Activated T-helper 1 cell treated with anti-CD3 and anti-CD28 coated beads, Interleukin-2, amount 50 U/mL, for 16 hours (primary cell): ENCODE measurements at places on chromosomes 5 and 9.

DNA sequence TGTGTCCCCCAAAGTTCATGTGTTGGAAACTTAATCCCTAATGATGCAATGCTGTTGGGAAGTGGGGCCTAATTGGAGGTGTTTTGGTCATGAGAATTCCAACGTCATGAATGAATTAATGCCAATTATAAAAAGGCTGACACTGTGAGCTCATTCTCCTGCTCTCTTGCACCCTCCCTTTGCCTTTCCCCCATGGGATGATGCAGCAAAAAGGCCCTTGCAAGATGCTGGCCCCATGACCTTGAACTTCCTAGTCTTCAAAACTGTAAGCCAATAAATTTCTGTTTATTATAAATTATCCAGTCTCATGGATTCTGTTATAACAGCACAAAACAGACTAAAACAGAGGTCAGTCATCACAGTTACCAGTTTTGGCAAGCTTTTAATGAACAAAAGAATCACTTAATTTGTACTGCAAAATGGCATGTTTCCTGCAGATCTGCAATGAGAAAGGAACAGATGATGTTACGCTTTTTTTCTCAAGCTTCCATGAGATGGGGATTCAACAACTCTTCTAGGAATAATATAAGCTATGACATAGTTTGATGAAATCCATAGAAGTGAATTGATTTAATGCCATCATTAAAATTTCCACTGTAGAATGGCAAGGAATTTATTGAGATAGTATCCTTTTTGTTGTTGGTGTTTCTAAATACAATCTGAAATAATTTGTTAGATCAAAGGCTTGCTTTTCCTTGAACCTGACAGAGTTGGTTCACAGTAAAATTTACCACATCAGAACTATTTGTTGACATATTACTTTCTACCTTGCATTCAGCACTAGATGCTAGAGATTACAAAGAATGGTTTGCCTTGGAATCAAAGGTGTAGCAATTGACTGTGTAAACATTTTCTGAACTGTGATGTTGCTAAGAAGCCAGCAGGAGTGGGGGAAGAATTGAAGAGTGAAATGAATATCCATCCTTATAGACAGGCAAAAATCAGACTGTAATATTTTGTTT is 29.3 kb upstream of the RFK start:
- DNase-seq = no peak

DNA sequence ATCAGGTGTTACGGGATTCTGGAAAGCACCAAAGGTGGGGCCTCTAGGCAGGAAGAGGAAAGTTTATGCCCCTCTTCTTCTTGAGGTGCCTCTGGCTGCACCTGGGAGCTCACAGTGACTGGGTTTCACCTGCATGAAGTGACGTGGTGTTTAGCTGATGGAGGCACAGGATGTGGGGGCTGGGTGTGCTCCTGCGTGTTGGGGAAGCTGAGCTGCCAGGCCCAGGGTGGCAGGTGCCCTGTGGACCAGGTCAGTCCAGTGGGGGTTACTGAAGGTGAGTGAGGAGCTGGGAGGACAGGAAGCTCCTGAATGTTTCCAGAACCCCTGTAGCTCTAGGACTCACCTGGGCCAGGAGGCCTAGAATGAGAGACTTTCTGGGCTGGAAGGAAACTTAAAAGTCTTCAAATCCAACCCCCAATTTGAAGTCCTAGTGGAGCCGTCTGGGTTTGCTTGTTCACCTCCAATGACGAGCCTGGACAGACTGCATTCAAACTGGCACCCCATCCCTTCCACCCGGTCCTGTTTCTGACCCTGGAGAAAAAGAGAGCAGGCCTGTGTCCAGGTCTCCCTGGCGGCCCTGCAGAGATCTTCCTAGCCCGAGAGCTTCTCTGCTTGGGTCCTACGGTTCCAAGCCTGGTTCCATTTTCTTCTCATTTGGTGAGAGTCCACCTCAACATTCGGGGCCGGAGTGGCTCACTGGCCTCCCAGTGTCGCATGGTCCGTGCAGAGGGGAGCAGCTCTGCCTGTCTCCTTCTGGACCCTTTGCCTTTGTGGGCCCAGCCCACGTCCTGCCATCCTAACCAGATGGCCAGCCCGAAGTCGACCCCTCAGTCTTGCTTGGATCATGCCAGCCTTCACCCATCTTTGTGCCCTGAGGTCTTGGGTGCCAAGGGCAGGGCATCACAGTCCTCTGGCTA is 22.3 kb downstream of the TRAF1 start:
- no peak for DNase-seq

- DNase-seq = no peak
Measured at GRCh38 chr5:34551911-34552433, 104.2 kb upstream of the RAI14 start.

- DNase-seq = no peak
Measured at GRCh38 chr9:122975196-122975595, 34.4 kb downstream of the RABGAP1 start.

- DNase-seq = no peak
Measured at GRCh38 chr9:89223396-89223977, 44.9 kb upstream of the SHC3 start.

DNA sequence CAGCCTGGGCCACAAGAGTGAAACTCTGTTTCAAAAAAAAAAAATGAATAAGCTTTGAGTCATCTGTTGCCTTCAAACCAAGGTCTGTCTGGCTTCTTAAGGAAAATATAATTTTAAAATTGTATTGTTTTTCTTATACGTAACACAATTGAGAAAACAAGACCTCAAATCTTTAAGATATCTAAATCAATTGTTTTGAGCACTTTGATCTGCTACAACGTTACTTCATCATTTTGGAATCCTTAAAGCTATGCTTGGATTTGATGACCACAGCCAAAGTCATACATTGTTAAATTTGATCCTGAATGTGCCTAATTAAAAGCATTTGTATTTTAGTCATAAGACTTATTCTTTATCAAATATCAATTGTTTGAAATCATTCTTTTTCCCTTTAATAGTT is 37.7 kb upstream of the VCAN start:
- DNase-seq = no peak

DNA sequence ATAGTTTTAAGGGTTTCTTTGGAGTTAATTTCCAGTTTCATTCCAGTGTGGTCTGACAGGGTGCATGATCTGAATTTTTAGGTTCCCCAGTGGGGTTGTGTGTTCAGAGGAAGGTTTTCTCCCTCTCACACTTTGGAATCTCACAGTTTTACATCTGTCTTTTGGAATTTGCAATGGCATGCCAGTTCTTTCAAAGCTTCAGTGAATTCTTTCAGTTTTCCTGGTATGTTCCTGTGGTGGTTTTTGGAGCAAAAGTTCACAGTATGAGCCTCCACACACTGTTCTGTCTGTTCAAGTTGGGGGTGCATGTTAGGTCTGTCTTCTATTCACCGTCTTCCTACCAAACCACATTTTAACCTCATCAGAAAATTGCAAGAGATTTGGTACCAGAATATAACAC is 624.2 kb downstream of the KCTD16 start:
- DNase-seq = no peak

- no peak for DNase-seq
Measured at GRCh38 chr9:11821306-11821975, 871.7 kb upstream of the TYRP1 start.

GRCh38 chr9:69797675-69798074 is 22.9 kb upstream of the CFAP95 start:
- no peak for DNase-seq

- no peak for DNase-seq
Measured at GRCh38 chr9:89489548-89490530, 8.1 kb downstream of the SEMA4D start.

DNA sequence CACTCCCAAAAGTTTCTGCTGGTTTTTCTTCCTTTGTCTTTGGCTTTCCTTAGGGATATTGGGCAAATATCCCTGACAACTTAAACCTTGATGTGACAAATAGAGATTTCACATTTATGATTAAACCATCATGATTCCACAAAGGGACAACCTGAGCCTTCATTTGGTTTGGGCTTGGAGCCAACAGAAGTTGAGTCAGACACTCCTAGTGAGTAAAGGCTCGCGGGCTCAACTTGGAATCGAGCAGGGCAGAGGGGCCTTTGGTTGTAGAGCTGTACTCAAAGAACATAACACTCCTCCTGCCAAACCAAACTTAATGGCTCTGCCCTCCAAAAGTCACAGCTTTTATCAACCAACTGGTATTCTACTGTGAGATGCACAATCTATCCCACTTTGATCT is 290.2 kb upstream of the MAP3K1 start:
- DNase-seq = no peak

DNA sequence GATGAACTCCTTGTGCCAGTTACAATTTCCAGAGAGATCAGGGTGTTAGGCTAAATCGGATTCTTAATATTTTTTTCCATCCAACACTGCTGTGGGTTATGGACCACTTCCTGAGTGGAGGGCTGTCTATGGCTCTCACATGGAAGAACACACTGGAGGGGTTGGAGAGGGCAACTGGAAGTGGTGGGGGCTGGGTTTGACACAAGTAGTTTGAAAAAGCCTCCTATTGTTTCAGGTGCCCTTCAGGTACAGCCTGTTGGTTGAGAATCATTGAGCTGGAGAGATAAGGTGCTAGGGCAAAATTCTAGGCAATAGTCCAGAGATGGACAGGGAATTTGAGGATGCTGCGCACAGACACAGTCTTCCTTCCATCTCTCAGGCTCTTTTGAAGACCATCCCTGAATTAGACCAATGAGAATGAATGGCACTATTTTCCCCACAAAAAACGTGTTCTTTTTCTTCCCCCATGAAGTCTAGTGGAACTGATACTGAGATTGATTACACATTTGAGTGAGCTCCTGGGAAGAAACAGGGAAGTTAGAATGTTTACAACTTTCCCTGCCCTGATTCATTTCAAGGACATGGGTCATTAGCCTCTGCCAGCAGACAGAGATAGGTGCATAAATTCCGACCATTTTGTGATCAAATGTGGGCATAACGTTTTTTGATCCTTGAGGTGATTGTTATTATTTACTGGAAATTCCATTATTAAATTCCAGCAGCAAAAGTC is 87.7 kb downstream of the ACER2 start:
- no peak for DNase-seq

DNA sequence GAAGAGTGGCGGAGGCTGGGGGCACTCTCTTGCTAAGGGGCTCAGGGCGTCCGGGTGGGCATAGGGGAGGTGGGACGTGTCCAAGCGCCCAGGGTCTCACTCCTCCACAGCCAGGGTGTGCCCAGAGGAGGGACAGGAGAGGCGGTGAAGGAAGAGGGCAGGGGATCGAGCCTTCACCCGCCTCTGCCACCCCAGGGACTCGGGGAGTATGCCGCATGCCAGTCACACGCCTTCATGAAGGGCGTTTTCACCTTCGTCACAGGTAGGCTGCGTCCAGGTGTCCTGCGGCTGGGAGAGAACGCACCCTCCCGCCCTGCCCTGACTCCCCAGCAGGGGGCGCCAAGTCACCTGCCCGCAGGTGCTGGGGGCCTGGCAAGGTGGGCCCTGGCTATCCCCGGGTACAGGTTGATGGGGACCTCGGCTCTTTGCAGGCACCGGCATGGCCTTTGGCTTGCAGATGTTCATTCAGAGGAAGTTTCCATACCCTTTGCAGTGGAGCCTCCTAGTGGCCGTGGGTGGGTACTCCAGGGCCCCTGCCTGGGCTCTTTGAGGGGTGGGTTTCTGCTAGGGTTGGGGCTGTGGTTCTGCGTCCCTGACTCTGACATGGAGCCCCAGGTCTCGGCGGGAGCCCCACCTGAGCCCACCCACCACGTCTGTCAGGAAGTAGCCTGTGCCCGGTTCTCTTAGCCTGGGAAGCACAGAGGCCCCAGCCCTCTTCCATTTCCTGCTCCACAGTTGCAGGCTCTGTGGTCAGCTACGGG is 552 bp downstream of the TMEM141 start:
- peak; percentile 53 for DNase-seq

- no peak for DNase-seq
Measured at GRCh38 chr5:121915765-121916164, 46.0 kb upstream of the SRFBP1 start.

DNA sequence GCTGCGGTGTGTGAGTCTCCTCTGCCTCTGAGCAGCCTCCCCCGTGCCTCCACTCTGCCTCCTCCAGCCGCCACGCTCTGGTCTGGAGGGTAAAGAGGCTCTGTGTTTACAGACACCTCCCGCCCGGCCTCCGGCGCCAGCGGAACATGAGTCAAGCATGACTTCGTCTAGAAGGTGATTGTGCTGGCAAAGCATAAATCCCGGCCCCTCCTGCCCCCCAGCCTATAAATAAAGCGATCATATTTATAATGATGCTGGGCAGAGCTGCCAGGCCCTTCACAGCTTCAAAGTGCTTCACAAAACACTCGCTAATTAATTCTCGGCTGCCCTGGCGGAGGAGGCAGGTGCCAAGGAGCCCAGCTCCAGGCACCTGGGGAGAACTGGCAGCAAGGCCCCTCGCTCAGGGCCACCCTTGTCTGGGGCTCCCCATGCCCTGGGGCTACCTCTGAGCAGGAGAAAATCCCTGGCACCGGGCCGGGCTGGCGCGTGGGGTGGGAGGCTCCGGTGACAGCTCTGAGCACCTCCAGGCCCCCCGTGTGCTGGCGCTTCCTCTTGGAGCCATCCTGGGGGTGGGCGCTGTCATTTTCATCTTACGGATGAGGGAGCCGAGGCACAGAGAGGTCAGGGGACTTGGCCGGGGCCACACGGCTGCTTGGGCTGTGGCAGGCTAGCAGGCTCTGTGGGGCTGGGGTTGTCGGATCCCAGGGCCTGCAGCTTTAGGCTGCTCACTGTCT is 87.8 kb downstream of the RXRA start:
- DNase-seq = no peak

- DNase-seq = no peak
Measured at GRCh38 chr9:117135501-117136098, 279.3 kb downstream of the ASTN2 start.

- DNase-seq = no peak
Measured at GRCh38 chr5:158718738-158719505, 380.8 kb downstream of the EBF1 start.

GRCh38 chr5:98214240-98215051 is 559.0 kb upstream of the RGMB start:
- no peak for DNase-seq

- no peak for DNase-seq
Measured at GRCh38 chr5:68303754-68304420, 88.3 kb downstream of the PIK3R1 start.

GRCh38 chr9:121491111-121491510 is 8.5 kb downstream of the GGTA1 start:
- DNase-seq = no peak

DNA sequence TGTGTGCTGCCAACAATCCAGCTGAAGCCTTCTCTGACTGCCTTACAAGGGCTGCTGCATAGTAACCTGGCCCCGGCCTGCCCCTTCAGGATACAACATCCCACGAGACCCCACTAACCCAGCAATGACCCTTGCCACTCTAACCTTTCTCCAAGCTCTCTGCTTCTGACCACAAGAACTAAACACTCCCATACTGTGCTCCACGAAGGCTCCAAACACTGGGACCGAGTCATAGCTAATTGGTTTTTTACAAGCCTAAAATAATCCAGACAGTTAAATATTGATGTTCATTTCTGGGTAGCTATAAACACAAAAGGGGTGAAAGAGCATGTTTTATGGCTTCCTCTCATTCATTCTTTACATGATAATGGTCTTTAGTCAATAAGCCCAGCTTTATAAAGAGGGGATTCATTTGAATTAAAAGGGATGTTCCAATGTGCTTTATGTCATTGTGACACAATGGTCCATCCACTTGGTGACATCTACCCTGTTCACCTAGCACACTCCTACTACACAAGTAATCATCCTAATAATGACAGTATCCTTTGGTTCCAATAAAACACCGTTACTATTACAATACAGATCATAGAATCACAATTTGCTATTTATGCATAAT is 16.2 kb upstream of the TLE4 start:
- no peak for DNase-seq
